ENCODE measurements at places on chromosomes 1 and 21. TPM values are rescaled to one million over a fixed set of nuclear protein-coding genes. Genes with fewer than 3 reads are reported as not detected.

The KRTAP11-1 gene
- not detected for total RNA-seq

The EFNA1 gene
- 28.0 TPM for total RNA-seq

The DNAI4 gene
- total RNA-seq: 0.89 TPM

The S100A8 gene
- total RNA-seq: not detected

The AGL gene
- total RNA-seq: 10.6 TPM

The HAO2 gene
- not detected for total RNA-seq

The KRTAP10-12 gene
- not detected for total RNA-seq

The CFAP107 gene
- total RNA-seq: not detected

The AGTRAP gene
- total RNA-seq: 74.0 TPM

The PCAT6 gene
- total RNA-seq: 0.47 TPM

The ERRFI1 gene
- total RNA-seq: 78.3 TPM

The SPRR5 gene
- total RNA-seq: not detected

The LCE2C gene
- not detected for total RNA-seq

The RTCA gene
- 31.3 TPM for total RNA-seq

The RASAL2 gene
- total RNA-seq: 3.6 TPM

The RXFP4 gene
- not detected for total RNA-seq

The TAS1R2 gene
- not detected for total RNA-seq

The OR6N1 gene
- total RNA-seq: not detected

The PODN gene
- 0.10 TPM for total RNA-seq

The LRRC38 gene
- total RNA-seq: not detected

The SPRR3 gene
- total RNA-seq: not detected

The FAM177B gene
- total RNA-seq: not detected

The LHX8 gene
- total RNA-seq: 16.1 TPM

The NBPF10 gene
- 0.54 TPM for total RNA-seq

The KCNA2 gene
- total RNA-seq: 0.52 TPM

The LCE2B gene
- not detected for total RNA-seq

The SYDE2 gene
- 0.70 TPM for total RNA-seq

The ARTN gene
- total RNA-seq: not detected

The GJA5 gene
- total RNA-seq: 0.41 TPM

The SOX13 gene
- total RNA-seq: 1.4 TPM

The IKBKE gene
- total RNA-seq: 12.1 TPM

The METTL18 gene
- total RNA-seq: 8.5 TPM

The APH1A gene
- 140 TPM for total RNA-seq

The NBPF4 gene
- not detected for total RNA-seq

The AIRE gene
- total RNA-seq: not detected

The TAS1R1 gene
- not detected for total RNA-seq

The FALEC gene
- not detected for total RNA-seq

The PLA2G5 gene
- total RNA-seq: not detected

The TMOD4 gene
- total RNA-seq: 0.35 TPM

The DCST1 gene
- total RNA-seq: not detected

The CD1B gene
- not detected for total RNA-seq
